Ovary (tissue), 10 donors: ENCODE measurements at places on chromosomes 11 and 22. TPM values are rescaled to one million over a fixed set of nuclear protein-coding genes. Genes with fewer than 3 reads are reported as not detected.

Gene CCDC73
- 1.5 TPM for polyA plus RNA-seq

Gene OR5B3
- polyA plus RNA-seq, result not detected

Gene PPP1CA
- 43.7 TPM for polyA plus RNA-seq

Gene GALNT18
- polyA plus RNA-seq, result 7.7 TPM
